MG63 (cell line): ENCODE measurements at places on chromosomes 6 and 20. TPM values are rescaled to one million over a fixed set of nuclear protein-coding genes. Genes with fewer than 3 reads are reported as not detected.

GRCh38 chr20:41447006-41447405 lies 80.4 kb upstream of the EMILIN3 start:
- DNase-seq = no peak

PRR18 gene
- total RNA-seq = 0.05 and 1.3 TPM in 2 replicates

- no peak for DNase-seq
Observed at GRCh38 chr6:155212616-155213380, 51.0 kb upstream of the CLDN20 start.

CNBD2 gene
- 3.4 TPM in 1 of 2 replicates, not detected in the other for total RNA-seq

- no peak for DNase-seq
Observed at GRCh38 chr6:92125681-92126080, 1293.7 kb downstream of the EPHA7 start.

- peak; percentile 72 for DNase-seq
Observed at GRCh38 chr6:54614499-54615195, 231.9 kb upstream of the FAM83B start.

DNA sequence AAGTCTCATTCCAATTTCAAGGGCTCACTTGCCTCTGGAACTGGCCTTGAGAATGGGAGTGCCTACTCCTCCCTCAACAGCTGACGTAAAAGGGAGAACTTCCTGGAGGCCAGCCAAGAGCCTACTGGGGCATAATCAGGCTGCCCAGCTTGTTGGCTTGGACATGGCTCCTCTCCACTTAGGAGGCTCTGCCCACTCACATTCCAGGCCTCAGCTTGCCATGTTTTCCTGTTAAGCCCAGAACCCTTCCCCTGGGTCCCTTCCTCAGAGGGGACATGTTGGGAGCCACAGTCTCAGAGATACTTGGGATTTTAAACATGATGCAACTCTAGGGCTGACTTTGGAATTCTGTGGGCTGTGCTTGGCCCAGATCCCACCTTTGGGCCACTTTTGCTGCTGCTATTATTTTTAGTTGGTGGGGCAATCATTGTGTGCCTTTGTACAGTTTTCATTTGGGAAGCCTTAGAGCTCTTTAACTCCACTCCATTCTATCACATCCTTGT lies 31.5 kb upstream of the ADTRP start:
- peak; percentile 97 for DNase-seq

DNA sequence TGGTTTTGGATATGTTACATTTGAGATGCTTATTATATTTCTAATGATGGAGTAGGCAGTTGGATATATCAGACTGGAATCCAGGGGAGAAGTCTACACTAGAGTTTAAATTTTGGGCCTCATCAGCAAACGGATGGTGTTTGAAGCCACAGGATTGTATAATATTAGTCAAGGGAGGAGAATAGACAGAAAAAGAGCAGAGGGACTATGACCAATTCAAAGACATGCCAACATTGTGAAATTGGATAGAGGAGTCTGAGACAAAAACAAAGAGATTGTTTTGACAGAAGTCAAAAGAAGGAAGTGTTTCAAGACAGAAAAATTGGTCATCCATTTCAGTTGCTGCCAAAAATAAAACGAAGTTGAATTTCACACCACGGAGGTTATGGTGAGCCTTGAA lies 66.5 kb downstream of the NOX3 start:
- DNase-seq = no peak

- DNase-seq = no peak
Observed at GRCh38 chr6:37583261-37583660, 83.6 kb upstream of the CCDC167 start.

- DNase-seq = no peak
Observed at GRCh38 chr6:90695316-90695715, 108.4 kb upstream of the MAP3K7 start.

DNA sequence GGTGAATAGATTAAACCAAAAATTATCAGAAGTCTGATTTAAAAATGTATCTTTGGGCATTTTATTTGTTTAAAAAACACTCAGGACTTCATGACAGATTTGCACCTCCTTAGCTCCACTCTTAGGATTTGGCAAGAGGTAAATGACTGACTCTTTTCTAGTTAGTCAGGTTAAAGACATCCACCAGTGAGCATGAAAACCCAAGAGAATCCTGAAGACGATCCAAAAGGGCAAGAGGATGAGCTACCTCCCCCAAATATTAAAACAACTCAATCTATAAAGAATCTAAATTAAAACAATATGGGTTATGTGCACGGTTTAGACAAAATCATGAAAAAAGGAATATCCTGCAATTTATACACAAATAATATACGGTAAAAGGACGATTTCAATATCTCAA lies 89.4 kb upstream of the OPRM1 start:
- DNase-seq = no peak

GRCh38 chr20:603116-603640 lies 6.9 kb downstream of the TCF15 start:
- DNase-seq = no peak

DNA sequence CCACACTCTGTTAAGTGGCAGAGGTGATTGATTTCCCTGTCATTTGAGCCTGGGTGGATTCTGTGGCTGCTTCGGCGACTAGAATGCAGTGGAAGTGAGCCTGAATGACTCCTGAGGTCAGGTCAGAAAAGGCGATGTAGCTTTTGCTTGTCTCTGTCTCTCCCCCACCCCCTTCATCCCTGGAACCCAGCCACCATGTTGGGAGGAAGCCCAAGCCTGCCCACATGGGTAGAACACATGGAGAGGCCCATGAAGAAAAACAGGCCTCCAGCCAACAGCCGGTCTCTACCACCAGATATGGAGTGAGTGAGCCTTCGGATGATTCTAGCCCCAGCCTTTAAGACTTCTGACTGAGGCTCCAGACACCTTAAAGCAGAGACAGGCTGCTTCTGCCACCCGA lies 181.0 kb downstream of the TFAP2C start:
- no peak for DNase-seq

GRCh38 chr6:51684603-51685002 lies 402.8 kb downstream of the PKHD1 start:
- DNase-seq = no peak

GRCh38 chr20:19222520-19223040 lies 10.1 kb downstream of the SLC24A3 start:
- DNase-seq = no peak

GRCh38 chr20:19161336-19161735 lies 51.1 kb upstream of the SLC24A3 start:
- no peak for DNase-seq

TREM2 gene
- not detected in 2 replicates for total RNA-seq

KIF25 gene
- not detected in 2 replicates for total RNA-seq

DNA sequence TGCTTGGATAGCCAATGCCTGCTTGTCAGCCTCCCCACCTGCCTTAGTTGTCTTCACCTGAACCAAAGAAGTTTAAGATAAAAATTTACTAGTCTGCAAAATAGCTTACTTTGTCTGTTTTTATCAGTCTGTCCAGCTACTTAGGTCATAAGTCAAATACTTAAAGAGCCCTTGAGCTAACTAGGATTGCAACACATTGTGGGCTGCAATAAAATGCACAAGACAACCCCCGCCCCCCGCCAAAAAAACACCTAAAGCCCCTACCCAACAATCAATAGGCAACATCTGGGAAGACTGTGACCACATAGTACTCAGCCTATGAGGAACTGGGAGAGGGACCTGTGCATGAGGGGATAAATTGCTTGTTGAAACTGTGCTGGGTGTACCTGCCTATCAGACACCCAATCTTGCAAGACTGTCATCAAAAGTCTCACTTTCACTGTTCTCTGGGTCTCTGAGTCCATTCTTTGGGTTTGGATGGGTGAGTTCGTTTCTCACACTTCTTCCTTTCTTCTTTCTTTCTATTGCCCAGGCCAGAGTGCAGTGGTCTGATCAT lies 27.3 kb upstream of the ABCC10 start:
- no peak for DNase-seq

ECI2 gene
- total RNA-seq = 45.9 and 64.2 TPM in 2 replicates

- no peak for DNase-seq
Observed at GRCh38 chr6:108903796-108904195, 55.6 kb downstream of the ARMC2 start.

GRCh38 chr6:97292671-97293070 lies 9.7 kb upstream of the MMS22L start:
- DNase-seq = peak; percentile 10

RAB44 gene
- total RNA-seq = not detected in 2 replicates

DNA sequence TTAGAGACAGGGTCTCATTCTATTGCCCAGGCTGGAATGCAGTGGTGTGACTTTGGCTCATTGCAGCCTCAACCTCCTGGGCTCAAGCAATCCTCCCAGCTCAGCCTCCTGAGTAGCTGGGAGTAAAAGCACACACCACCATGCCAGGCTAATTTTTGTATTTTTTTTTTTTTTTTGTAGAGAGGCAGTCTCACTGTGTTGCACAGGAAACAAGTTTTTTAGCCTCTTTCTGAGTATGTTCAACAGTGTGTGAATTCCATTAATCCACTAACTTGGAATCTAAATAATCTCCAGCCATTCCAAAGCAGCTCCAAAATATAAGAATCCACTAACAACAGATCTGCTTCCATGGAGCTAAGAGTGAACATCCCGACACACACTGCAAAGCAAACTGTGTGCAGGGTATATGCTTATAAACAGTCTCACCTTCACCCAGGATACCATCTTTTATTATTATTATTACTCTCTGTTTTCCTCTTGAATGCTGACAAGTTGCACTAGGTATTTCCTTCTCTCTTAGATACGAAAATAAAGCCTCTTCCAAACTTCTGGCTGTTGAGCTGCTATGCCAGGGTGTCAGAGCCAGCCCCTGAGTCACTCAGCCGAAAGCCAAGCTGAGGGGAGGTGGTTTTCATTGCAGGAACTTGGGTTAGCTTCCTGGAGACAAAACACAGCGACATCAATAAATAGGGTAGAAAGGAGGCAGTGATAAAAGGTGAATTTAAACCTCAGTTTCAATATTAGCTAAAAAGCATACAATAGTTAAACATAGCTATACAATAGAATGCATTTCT lies 264.9 kb downstream of the HIVEP2 start:
- DNase-seq = peak; percentile 83

GRCh38 chr20:13821876-13822275 lies 37.0 kb downstream of the NDUFAF5 start:
- DNase-seq = no peak

DNA sequence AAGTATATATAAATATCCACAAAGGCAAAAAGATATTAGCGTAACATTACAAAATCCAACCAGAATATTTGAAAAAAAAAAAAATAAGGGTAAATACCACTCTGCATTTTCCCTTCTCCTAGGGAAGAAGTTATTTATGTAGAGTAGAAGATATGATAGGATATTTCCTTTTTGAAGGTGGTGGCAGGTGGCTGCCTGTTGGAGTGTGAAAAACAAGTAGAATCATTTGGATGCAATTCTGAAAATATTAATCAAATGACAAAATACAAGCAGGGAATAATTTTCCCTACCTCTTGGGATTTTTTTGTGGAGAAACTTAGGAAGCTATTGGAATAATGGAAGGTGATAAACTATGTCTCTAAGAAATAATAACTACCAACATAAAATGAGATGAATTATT lies 62.5 kb upstream of the OGFRL1 start:
- DNase-seq = no peak

TCF15 gene
- 0.42 TPM in 1 of 2 replicates, not detected in the other for total RNA-seq

NMBR gene
- not detected in 2 replicates for total RNA-seq

PSORS1C1 gene
- total RNA-seq = not detected in 2 replicates

NKX2-2 gene
- 3.1 and 8.1 TPM in 2 replicates for total RNA-seq

DNA sequence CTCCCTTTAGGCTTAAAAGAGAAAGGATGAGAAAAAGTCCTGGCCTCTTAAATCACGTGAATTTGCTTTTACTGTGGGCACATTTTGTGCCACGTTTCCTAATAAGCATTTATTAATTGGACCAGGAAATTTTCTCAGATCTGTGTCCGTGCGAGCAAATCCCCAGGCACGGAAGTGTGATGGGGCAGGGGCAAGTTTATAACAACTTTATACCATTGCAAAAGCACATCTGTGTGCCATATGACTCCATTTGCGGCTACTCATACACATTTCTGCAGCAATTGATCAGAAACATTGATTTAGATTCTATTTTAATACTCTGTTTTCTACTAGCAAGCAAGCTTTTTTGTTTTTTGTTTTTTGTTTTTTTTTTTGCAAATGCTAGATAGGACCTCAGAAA lies 373.2 kb downstream of the TAF4 start:
- no peak for DNase-seq

DAAM2 gene
- total RNA-seq = 0.32 TPM in 1 of 2 replicates, not detected in the other

CDH4 gene
- total RNA-seq = not detected in 2 replicates

GRCh38 chr6:31639449-31639861 lies 13.0 kb downstream of the BAG6 start:
- DNase-seq = peak; percentile 29

DNA sequence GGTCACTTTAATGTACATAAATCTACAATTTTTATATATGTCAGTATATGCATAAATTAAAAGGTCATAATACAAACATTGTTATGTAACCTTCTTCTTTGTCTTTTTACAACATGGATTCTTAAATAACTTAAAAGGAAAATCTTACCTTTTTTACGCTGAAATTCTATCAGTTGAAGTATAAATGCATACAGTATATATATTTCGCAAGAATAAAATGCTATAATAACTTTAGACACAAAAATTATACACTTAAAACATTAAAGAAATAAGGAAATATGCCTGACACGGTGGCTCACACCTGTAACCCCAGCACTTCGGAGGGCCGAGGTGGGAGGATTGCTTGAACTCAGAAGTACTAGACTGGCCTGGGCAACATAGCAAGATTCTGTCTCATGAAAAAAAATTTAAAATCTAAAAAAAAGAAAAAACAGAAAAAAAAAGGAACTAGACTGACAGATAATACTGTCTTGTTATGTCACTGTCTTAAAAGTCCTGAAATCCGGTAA lies 109.8 kb upstream of the MAP7 start:
- no peak for DNase-seq

CENPW gene
- total RNA-seq = 0.67 and 30.4 TPM in 2 replicates
